KG1 (cell line): ENCODE measurements at places on chromosomes 16 and 17.

GRCh38 chr16:82011199-82011641 lies at the start of gene SDR42E1:
TSS of gene SDR42E1 (minus strand) at chr16:82011470. CDS start at chr16:82000858, 10,612 bp downstream.
- DNase-seq = no peak

DNA sequence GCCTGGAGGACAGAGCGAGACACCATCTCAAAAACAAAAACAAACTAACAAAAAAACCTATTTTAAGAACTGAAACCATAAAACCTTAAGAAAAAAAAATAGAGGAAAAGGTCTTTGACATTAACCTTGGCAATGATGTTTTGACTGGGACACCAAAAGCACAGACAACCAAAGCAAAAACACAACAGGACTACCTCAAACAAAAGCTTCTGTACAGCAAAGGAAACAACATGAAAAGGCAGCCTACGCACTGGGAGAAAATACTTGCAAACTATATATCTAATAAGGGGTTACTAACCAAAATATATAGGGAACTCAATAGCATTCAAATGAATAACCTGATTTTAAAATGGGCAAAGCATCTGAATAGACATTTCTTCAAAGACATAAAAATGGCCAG lies 32.3 kb downstream of the CDR2 start:
- no peak for DNase-seq

DNA sequence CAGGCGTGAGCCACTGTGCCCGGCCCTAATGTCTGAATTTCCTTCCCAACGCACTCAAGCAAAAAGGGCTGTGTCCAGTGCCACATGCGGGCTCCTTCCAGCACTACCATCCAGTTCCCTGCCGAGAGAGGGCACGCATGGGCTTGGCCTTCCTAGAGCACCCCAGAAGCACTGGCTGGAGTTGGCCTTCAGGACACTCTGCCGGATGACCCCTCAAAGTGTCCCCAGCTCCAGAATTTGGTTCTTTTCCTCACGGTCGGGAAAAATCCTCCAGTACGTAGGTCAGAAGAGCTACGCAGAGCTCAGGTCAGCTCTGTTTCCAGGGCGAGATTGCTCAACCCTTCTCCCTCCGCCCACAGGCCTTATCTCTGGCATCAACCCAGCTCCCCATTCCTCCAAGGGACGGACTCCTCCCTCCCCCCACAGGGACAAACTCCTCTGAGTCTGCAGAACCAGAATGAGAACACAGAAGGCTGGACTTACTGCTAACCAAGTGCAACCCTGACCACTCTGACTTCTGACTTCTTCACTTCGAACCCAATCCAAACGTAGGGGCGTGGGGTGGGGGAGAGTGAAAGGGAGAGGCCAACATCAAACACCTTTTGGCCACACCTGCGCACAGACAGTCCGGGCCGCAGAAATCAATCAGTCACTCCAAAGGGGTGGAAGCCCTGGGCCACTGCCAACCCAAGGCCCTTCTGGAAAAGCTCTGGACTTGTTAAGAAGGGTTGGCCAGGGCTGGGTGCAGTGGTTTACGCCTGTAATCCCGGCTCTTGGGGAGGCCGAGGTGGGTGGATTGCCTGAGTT lies 3.6 kb downstream of the CDC42EP4 start:
- DNase-seq = no peak

DNA sequence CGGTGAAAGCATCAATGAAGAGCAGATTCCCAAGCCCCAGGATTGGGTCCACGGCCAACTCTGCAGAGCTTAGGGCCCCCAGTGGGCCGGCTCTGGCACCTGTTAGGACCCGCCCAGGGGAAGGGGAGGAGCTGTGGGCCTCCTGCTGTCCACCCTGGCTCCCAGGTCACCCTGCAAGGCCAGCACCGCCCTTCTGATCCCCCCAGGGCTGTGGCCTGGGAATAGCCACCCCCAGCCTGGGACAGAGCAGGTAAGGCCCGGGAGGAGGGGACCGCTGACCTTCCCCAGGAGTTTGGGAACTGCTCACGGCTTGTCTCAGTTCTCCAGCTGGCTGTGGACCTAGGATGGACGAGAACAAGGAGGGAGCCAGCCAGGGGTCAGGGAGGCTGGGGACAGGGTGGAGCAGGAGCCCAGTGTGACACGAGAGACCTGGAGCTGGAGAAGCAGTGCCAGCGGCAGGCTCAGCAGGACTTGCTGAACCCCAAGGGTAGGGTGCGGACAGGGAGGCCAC lies 39.3 kb upstream of the SLC38A10 start:
- DNase-seq = no peak

GRCh38 chr16:309476-309875 lies 26.5 kb downstream of the PDIA2 start:
- no peak for DNase-seq

- no peak for DNase-seq
These were observed 17.1 kb downstream of the SGCA start for GRCh38 chr17:50182783-50183420.

GRCh38 chr16:54240271-54241129 lies 46.1 kb downstream of the IRX3 start:
- no peak for DNase-seq

DNA sequence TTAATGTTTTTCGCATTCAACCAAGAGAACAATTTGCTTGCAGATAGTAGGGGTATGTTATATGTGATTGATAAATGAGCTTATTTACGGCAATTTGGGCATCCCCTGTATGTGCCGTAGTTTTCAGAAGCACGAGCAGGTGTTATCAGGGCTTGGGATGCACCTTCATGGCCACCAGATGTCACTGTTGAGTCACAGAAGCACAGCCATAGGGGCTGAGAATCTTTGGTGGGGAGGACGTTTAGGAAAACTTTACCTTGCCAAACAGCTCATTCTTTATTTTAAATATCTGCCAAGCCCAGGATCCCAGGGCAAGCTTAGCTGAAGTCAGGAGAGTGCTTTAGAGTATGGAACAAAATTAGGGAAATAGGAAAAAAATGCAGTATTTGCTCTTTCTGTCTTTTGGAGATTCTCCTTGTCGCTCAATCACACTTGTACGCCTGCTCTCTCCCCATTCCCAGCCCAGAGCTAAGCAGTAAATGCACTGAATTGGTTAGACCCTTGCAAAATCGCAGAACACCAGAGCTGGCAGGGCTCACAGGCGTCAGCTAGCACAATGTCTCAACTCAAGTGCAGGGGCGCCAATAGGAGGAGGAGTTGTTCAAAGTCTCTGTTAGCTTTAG lies 93.6 kb upstream of the MPHOSPH6 start:
- DNase-seq = peak; percentile 47

GRCh38 chr17:27991462-27991993 lies 50.9 kb upstream of the NLK start:
- no peak for DNase-seq

DNA sequence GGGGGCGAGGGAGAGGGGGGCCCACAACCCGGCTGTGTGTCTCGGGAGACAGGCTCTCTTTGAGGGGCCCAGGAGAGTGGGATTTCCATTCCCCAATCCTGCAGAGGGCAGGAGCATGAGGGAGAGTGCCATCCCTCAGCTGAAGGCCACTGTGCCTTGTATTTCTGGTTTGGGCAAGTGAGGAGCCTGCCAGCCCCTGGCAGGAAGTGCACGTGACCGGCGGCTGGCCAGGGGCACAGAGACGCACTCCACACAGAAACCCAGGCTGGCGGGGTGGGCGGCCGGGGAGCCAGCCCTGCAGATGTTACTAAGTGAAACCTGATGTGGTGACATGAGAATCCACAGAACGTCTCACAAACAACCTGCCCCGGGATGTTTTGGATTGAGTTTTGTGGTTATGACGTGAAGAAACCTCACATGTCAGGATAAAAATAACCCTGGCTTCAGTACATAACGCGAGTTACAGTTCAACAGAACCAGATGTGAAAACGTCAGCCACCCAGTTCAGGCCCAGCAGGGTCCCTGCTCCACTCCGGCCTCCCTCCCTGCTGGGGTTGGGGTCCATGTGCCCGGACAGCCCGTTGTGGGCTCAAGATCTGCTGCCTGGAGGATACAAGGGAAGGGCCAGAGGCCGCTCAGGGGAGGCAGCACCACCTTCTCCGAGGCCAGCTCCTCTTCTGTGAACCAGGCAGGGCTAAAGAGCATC lies 51.7 kb upstream of the MTSS2 start:
- no peak for DNase-seq

DNA sequence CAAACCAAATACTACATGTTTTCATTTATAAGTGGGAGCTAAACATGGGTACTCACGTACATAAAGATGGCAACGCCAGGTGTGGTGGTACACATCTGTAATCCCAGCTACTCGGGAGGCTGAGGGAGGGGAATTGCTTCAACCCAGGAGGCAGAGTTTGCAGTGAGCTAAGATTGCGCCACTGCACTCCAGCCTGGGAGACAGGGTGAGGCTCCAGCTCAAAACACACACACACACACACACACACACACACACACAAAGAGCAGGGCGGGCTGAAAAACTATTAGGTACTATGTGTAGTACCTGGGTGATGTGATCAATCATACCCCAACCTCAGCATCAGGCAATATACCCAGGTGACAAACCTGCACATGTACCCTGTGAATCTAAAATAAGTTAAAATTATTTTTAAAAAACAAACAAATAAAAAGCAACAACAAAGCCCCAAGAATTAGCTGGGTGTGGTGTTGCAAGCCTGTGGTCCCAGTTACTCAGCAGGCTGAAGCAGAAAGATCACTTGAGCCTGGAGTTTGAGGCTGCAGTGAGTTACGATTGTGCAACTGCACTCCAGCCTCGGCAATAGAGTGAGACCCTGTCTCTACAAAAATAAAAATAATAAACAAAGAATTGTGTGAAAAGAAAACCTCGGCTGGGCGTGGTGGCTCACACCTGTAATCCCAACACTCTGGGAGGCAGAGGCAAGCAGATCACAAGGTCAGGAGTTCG lies 11.9 kb upstream of the FAAP100 start:
- DNase-seq = no peak

DNA sequence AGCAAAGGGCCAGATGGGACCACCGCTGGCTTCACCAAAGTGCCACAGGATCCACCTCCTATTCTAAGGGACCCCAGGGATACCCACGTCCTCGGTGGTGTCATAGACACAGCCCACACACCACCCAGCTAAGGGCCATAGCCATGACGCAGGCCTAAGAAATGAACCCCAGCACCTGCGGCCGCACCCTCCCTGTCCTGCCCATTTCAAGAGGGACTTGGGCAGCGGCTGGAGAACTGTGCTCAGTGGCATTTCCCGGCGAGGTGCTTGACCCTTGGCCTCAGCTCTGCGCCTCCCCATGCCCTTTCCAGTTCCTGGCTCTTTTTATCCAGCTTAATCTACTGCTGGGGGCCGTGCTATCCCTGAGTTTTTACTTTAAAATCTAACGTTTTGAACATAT lies 27.3 kb downstream of the ZNF778 start:
- DNase-seq = no peak

DNA sequence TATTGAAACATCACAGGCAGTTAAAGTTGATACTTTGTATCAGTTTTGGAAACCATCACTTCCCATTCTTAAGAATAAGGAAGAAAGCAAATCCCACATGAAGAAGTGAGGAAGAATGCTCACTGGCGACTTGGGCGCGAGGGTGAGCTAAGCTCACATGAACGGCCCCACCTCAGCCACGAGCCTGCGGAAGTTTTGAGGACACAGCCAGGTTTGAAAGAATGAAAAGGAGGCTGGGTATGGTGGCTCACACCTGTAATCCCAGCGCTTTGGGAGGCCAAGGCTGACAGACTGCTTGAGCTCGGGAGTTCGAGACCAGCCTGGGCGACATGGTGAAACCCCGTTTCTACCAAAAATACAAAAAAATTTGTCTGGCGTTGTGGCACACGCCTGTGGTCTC lies 110.3 kb upstream of the CHMP6 start:
- no peak for DNase-seq

DNA sequence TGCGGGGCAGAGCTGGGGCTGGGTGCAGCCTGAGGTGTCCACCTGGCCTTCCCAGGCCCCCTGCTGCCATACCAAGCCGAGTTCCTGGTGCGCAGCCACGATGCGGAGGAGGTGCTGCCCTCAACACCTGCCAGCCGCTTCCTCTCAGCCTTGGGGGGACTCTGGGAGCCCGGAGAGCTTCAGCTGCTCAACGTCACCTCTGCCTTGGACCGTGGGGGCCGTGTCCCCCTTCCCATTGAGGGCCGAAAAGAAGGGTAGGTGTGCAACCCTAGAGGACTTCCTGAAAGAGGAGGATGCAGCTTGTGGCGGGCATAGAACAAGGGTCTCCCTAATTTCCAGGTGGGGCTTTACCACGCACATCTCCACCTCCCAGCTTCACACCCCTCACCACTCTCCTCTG lies 2.5 kb downstream of the SGCA start:
- DNase-seq = no peak

- no peak for DNase-seq
These were observed 67.4 kb downstream of the KANSL1 start for GRCh38 chr17:46125831-46126230.

DNA sequence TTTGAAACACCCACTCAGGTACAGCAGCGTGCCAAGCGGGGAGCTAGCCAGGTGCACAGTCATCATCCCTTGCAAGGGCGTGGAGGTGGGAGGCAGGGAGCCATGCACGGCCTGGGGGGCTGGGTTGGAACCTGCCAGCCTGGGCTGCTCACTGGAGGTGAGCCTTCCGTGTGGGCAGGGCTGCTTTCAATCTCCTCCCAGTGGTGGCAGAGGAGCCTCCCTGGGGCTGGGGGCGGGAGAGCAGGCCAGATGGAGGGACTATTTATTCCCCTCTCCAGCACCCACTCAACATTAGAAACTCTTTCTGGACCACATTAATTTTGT lies 90.3 kb downstream of the KATNIP start:
- DNase-seq = no peak

GRCh38 chr17:47808830-47809480 lies 12.6 kb downstream of the OSBPL7 start:
- no peak for DNase-seq

- DNase-seq = no peak
These were observed 32.2 kb downstream of the BAHCC1 start for GRCh38 chr17:81427173-81428120.

- DNase-seq = no peak
These were observed 20.3 kb upstream of the MC1R start for GRCh38 chr16:89898201-89898967.

DNA sequence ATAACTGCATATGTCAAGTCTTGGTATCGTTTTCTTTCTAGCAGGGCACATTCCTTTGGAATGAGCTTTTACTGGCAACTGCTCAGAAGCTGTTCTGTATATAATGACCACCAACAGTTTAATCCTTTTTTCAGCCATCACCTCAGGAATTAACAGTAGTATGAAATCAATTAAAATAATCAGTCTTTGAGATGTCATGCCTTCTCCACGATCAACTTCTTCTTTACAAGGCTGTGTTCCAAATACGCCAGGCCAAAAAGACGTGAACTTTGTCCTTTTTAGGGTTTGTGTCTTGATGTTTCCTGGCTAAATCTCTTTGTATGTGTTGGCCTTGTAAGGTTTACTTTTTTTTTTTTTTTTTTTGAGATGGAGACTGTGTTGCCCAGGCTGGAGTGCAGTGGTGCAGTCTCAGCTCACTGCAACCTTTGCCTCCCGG lies 54.9 kb downstream of the ABCC1 start:
- DNase-seq = no peak

DNA sequence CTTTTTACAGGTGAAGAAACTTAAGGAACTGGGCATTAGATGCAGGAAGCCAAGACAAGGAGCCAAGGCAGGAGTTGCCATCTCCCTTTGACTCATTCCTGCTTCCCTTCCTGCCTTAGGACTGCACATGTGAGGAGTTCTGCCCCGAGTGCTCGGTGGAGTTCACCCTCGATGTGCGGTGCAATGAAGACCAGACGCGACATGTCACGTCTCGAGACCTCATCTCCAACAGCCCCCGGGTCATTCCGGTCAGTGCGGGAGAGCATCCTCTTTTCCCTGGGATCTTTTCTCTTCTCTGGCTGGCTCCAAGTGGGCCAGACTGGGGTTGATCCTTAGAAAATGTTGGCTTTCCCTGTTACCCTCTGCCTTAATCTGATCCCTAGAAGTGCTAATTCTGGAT lies 6.6 kb downstream of the POLR2C start:
- no peak for DNase-seq

GRCh38 chr17:12107905-12108304 lies 87.2 kb downstream of the MAP2K4 start:
- DNase-seq = no peak
